ENCODE measurements at places on chromosomes 5 and 9.

GRCh38 chr5:61313960-61314681 lies 17.9 kb upstream of the ZSWIM6 start:
- no peak for DNase-seq

DNA sequence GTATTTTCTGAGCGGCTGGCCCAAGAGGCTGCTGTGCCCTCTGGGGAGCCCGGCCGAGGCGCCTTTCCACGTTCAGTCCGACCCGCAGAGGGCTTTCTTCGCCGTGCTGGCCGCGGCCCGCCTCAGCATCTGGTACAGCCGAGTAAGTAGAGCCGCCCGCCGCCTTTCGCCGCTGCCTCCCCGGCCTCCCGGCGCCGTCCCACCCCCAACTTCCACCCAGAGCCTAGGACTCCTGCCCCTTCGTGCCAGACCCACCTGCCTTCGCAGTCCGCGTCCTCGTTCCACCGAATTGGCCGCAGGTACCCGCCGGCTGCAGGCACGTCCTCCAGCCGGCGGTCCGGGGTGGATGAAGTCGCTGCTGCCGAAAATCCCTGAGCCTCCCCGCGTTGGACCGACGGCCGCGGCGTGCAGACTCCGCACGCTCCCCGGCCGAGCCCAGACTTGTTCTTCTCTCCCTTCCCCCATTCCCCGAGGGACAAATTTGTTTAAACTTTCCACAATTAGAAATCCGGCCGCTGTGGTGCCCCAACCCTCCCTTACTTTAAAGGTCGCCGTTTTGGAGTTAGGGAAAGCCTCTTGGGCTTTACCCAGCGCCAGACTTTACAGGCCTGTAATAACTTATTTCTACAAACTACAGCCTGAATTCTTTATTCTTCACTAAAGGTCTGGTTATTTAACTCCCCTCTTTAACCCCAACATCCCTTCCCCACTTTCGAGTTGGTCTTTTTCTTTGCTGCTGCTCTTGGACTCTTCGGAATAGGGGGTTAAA lies 589 bp downstream of the RIC1 start:
- peak; percentile 47 for DNase-seq

GRCh38 chr5:147160902-147161700 lies 73.7 kb upstream of the STK32A start:
- DNase-seq, result no peak

DNA sequence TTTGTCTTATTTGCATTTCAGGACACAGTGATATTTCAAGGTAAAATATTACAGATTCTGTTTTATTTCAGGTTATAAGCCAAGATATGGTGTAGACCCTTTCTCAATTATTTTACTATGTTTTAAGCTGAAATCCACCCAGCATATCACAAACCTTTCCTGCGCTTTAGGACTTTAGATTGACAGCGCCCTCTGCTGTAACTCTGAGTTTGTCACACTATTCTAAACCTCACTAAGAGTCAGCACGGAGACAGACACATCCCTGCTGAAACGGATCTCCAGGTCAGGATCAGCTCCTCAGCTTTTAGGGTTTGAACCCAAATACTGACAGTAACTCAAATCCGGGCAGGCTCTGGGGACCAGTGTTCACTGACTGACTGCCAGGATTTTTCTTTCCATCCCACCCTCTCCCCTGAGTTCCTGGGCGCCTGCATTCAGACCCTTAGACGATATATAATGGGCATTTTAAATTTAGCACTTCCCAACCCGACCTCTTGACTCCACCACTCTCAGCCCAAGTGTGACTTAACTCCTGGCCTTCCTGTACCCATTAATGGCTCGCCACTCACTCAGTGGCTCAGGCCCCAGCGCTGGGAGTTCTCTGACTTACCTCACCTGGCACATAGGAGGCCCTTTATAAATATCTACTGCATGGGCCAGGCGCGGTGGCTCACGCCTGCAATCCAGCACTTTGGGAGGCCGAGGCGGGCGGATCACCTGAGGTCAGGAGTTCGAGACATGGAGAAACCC lies 33.5 kb downstream of the TLX3 start:
- DNase-seq, result peak; percentile 17

GRCh38 chr9:14341437-14342122 lies 27.6 kb upstream of the NFIB start:
- no peak for DNase-seq

DNA sequence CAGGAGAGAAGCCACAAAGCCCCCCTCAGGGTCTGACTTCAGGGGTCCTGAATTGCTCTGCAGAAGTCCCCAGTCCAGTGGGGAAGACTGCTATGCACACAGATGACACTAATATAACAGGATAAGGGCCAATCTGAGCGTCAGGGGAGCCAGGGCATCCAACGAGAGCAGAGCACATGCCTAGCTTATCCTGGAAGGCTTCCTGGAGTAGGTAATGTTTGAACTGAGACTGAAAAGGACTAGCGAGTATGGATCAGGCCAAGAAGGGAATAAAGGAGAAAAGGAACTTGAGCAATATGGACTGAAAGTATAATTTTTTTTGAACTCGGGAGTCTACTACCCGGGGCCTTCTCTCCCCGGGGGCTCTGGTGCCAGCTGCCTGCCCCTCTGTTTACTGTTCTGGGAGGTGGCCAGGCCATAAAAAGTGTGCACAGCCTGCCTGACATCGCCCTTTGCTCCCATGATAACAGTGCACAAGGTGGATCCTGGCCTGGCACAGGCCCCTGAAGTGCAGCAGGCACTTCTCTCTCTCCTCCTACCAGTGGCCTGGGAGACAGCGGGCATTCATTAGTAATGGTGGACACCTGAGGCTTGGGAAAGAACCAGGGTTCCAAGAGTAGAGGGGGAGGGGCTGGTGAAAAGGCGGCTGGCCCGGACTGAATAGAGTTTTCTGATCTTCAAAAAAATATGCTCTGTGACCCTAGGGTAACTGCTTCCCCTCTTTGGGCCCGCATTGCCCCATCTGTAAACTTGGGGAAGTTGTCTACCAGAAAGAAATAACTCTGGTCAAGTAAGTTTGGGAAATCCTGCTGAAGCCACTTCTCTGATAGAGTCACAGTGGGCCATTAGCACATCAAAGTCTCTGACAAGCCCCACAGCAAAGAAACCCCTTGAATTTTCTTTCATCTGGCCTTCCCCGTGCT lies 4.6 kb upstream of the SLC6A7 start:
- DNase-seq, result no peak

GRCh38 chr5:88502179-88503040 lies 233.8 kb upstream of the TMEM161B start:
- no peak for DNase-seq

DNA sequence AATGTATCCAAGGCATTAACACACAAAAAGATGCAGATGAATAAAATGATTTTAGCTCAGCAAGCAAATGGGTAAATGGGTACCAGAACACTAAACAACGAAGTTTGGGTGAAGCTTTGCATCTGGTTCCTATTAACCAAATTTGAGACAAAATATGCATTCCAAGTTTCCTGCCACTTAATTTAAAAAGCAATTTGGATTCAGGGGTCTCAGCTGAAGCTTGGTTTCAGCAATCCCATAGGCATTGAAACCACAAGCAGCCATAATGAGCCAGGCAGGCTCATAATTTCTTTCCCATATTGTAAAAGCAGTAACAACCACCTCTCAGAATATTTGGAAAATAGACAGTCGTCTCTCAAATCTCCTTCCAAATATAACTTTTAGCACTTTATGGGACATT lies 138.9 kb downstream of the NXNL2 start:
- DNase-seq, result no peak

- DNase-seq, result no peak
Observed at GRCh38 chr5:56585461-56585860, 229.9 kb upstream of the MAP3K1 start.

DNA sequence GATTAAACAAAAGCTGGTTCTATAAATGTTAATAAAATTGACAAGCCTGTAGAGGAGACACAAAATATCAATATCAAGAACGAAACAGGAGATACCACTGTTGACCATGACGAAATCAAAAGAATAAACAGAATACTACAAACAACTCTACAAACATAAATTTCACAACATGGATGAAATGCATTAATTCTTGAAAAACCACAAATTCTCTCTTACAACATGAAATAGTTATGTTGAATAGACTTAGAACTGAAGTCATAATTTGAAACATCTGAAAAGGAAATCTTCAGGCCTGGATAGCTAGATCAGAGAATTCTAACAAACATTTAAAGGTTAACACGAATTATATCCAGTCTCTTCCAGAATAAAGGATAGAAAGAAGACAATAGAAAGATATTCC lies 6.9 kb upstream of the SPATA31C1 start:
- no peak for DNase-seq

DNA sequence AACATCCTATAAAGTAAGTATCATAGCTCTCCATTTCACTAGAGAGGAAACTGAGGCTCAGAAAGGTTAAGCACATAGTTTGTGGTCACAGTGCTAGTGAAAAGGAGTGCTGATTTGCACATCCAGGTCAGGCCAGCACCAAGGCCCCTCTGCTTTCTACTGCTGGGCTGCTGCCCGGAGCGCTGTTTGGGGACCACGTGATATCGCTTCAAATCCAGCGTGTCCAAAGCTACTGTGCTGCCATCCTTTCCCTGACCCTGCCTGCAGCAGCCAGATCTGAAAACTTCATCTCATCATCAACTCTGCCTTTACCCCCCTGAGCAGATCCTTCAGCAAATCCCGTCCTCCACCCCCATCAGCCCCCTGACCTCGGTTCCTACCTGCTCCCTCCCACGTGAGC lies 40.7 kb upstream of the AKNA start:
- no peak for DNase-seq

DNA sequence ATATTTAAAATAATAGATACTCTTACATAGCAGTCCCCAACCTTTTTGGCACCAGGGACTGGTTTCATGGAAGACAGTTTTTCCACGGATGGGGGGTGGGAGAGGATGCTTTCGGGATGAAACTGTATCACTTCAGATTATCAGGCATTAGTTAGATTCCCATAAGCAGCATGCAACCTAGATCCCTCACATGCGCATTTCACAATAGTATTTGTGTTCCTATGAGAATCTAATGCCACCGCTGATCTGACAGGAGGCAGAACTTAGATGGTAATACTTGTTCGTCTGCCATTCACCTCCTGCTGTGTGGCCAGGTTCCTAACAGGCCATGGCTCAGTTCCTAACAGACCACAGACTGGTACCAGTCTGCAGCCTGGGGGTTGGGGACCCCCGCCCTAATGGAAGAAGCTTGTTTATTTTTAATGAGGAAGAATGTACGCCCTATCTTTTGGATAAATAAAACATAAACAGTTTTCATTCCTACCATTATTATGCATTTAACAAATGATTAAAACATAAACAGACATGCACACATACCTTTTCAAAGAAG lies 187.7 kb downstream of the ZSWIM6 start:
- no peak for DNase-seq

DNA sequence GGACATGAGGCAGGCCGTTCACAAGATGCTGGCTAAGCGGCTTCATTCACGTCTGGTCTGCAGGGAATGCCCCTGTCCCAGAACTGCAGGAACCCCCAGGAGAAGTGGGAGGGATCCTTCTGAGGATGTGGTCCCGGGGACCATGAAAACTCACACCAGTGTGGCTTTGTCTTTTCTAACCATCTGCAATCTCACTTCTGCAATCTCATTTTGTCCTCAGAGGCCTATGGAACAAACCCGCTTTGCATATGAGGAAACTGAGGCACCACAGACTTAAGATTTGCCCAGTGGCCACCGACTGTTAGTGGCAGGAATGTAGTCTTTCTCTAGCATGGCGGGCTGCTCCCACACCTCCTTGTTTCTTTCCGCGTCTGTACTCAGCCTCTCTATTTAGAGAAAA lies 6.9 kb downstream of the CXCL14 start:
- no peak for DNase-seq

DNA sequence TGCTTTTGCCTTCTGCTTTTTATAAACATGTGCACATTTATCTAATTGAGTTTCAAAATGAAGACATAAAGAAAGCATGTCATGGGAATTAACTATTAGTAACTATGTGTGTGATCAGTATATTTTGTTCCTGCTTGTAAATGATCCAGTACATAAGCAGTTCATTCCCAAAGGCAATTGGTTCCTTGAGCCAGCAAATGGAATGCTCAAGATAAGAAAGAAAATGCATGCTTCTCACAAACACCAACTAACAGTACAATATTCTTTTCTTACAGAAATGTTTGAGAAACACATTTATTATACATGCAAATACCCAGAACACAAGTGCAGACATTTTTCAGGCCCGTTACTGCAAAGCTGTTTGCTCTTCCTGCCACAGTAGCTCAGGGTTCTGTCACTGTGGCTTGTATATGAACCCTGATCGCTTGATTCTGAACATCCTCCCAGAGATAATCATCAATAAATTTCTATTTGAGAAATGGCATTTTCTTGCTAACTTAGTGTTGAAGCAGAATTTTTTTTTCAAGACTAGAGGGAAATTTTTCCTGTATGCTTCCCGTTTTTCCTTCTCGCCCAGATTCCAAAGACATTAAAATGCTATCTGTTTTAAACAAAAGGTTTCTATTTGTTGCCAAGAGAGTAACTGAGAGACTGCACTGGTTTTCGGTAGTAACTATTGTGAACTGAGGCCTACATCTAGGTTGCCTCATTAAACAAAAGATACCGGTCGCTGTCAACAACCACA lies 1.9 kb downstream of the GNAQ start:
- no peak for DNase-seq

DNA sequence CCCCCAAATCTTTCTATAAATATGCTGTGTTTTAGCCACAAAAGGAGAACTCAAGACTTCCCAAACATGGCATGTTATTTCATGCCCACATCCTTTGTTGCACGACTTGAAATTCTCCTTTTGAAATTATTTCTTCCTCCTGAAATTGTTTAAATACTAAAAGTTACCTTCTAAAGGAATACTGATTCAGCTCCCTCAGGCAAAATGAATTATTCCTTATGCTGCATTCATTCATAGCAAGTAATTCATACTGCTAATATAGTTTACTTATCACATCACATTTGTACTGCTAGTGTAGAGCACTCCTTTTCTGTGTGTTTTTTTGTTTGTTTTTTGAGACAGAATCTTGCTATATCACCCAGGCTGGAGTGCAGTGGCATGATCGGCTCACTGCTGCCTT lies 45.7 kb downstream of the BHMT start:
- DNase-seq, result no peak

DNA sequence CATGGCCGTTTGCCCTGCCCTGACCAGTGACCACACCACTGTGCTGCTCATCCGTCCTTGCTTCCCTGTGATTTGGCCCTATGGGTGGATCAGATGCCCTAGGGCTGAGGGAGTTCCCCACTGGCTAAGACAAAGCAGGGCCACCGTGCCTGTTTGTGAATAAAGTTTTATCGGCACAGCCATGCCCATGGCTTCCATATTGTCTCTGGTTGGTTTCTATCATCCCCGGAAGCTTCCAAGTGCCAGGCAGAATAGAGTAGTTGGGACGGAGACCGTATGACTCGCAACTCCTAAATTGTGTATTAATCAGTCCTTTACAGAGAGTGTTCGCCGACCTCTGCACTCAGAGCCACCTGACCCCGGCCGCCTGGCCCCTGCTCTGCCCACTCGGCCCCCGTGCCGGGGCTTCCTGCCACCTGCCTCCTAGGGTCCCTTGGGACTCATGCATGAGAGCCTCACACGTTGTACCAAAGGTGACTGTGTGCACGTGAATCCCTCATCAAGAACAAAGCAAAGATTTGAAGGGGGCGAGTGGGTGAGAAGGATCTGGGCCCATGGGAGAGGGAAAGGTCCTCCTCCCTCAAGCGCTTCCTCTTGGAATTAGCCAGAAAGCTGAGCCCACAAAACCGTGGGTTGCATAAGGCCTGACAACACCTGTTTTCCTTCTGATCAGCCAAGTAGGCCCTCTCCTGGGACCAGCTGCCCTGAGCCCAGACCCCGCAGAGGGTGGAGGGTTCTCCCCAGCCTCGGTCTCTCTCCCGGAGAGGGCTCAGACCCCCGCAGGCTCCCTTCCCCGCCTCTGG lies 11.7 kb upstream of the FCN2 start:
- DNase-seq, result peak; percentile 86
